Effector CD4-positive, alpha-beta T cell (primary cell): ENCODE measurements at places on chromosomes 13 and 19.

DNA sequence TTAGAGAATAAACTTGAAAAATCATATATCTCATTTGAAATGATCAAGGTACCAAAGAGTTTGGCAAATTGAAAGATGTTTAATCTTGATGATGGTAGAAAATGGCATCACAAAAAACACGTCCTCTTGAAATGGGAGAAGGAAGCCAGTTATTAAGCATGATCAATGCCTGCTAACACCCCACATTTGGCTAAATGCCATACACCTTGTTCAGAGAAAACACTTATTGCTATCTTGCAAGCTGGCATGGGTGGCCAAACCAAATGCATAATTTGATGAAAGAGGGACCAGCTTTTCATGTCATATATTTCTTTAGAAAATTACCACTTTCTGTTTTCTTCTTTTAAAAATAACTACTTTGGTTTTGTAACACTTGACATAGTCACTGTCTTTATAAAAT is 141.3 kb downstream of the ZAR1L start:
- DNase-seq, result no peak

GRCh38 chr13:81393721-81394120 is 1052.8 kb upstream of the SPRY2 start:
- DNase-seq, result no peak

DNA sequence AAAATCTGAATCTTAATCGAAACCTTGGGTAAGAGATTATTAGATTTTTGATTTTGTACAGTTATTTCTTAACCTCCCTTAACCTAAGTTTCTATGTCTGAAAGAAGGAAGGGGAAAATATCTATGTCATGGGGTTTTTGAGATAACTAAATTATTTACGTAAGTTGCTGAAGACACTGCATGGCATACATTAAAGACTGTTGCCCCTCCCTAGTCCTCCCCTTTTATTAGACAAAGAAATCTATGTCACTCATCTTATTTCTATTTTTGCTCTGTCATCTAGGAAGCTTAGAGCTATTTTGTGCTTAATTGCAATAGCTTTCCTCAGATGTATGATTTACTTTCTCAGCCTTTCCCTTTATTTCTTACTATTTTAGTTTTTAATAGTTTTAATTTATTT is 15.0 kb downstream of the COG6 start:
- DNase-seq, result no peak

DNA sequence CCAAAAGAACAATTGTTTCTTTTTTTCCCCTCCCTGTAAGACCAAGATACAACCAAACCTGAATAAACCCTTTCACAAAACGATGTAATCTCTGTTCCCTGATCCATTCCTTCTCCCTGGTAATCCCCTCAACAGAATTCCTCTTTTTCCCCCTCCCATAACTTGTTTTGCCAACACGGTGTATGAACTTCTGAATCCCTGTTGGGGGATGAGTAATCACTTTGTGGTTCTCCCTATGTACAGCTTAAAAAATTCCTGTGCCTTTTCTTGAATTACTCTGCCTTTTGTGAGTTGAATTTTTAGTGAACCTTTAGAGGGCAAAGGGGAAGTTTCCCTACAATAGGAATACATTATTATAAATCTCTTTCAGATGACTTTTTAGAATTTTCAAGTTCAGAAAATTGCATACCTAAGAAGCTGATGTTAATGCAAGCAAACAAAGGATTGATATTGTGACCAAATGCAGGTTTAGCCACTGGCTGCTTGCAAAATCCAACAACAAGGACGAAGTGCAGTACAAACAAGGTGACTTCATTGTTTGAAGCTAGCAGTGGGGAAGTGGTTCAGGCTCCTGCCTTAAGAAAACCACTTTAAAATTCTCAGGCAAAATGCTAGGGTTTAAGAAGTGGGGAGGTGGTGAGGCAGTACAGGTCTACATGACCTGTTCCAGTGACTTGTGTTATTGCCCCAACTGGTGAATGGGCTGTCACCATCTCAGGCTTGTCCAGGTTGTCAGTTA is 15.0 kb upstream of the EPSTI1 start:
- DNase-seq, result no peak

GRCh38 chr19:13189600-13189999 is 39.4 kb downstream of the IER2 start:
- no peak for DNase-seq

DNA sequence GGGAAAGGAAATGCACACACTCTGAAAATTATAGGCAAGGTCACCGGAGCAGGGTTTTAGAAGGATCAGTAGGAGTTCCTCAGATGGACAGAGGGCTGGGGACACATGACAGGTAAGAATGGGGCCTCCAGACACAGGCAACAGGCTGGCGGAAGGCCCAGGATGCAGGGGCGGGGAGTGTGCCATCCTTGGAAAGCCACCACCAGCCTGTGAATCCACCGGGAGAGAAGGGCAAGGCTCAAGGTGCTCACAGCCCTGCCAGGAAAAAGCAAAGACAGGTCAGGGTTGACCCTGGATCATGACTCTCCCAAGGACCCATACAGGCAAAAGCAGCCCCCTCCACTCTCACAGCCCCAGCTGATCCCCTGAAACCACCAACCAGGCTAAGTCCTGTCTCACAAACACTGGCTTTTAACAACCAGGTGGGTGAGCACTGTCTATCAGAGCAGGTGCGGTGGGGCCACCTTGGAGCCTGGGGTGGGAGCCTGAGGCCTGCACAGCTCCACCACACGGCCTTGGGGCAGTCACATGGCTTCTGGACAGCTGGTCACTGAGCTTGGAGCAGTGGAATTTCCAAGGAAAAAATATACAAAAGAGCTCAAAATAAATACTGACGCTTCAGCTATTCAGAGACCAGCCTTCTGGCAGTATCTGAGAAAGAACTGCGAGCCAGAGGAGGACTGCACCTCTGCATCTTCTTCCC is 35.2 kb upstream of the ISYNA1 start:
- no peak for DNase-seq

DNA sequence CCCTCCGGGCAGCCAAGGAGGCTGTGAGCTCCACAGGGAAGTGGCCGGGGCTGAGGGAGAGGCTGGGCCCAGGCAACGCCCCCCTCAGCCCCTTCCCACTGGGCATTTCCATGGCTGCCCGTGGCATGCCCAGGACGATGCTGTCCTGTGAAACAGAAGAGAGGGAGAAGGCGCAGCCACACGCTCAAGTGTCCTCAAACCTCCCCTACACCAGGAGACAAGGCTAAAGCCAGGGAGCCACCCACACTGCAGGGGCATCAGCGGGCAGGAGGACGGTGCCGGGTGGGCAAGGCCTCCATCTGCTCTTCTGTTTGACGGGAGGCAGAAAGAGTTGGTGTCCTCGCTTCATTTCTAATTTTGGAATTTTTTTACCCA is 14.2 kb upstream of the PROZ start:
- no peak for DNase-seq

DNA sequence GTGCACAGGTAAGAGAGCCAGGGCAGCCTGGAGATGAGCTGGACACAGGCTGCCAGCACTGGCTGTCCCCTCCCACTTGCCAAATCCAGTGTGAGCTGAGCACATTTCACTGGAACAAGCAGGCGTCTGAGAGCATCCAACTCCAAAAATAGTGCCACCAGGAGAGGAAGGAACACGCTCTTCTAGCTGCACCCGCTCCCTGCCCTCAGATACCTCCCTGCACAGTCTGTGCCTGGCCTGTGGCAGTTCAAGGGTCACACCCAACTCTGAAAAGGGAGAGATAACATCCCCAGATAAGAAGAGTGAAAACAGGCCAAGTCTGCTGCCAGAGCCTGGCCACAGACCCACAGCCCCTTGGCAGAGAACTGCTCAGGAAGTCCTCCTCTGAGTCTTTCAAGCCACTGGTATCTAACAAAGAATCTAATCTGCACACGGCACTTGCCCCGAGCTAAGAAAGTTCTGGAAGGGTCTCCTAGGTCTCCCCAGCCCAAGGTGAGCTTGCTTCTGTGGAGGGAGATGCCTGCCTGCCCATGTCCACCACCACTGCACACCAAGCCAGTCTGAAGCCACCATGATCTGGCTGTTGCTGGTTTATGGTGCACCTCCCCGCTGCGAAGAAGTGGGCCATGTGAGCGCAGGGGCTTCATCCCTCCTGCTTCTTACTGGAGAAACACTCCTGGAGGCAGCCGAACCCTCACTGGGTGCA is 14.7 kb downstream of the ELL start:
- DNase-seq, result no peak

- DNase-seq, result peak; percentile 69
These were observed at the start of gene GADD45GIP1 for GRCh38 chr19:12956446-12957388. GADD45GIP1 (minus strand) TSS chr19:12957223; CDS start chr19:12957212, 11 bp downstream.

DNA sequence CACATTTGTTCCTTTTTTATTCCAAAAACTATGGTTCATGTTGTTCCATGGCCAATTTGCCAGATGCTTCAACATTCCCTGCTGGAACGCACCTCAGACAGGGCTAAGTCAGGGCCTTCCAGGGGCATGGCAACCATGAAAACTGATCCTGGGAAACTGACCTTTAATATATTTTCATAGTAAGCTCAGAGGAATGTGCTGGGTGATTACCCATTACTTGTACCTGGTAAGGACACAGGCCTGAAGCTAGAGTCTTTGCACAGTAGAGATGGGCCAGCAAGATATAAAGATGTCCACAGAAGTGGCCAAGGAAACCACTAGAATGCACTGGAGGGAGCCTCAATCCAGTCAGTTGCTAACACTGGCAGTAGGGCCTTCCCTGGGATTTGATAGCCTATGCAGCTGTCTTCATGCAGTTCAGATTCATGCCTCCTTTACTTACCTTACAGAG is 353.1 kb downstream of the ENOX1 start:
- DNase-seq, result no peak

- no peak for DNase-seq
These were observed 92.8 kb upstream of the FARP1 start for GRCh38 chr13:98050041-98050466.

GRCh38 chr13:100100115-100100879 is 11.4 kb downstream of the PCCA start:
- DNase-seq, result no peak

DNA sequence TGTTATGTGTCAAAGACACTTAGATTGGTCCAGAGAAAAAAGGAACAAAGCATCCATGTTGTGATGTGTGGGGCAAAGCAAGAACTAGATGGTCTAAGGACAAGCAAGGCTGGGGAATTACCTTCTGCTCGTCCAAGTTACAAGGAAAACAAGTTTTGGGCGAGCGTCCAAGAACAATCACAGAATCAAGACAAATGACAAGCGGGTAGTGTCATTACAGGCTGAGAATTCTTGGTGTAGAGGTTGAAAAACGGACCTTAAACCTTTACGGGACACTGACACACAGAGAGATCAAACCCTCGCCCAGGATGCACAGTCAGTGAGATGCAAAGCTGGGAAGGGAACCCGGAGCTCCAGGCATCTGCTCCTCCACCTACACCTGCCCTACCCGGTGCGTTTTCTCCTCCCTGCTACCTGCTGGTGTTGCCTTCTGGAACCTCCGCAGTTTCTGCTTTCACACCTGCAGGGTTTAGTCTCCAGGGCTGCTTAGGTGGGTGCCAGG is 515 bp upstream of the ZNF324B start:
- no peak for DNase-seq

DNA sequence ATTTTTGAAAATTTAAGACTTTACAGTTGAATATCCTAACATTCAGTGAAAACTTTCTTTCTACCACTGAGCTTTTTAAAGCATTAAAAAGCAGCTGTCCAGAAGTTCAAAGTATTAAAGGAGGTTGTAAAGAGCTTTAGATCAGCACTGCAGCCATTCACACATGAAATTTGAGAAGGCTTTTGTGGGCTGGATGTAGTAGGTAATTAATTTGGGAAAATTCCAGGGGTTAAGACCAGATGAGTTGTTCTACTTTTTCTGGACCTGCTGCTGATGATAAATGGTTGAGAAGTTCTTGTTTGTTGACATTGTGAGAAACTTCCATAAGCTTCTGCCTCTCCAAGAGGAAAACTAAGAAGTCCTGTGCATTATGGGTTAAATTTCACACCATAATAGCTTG is 1779.6 kb upstream of the PRR20A start:
- DNase-seq, result no peak

- no peak for DNase-seq
These were observed 2.2 kb downstream of the DMPK start for GRCh38 chr19:45780146-45780447.

- no peak for DNase-seq
These were observed 24.1 kb upstream of the AKAP11 start for GRCh38 chr13:42247883-42248282.

DNA sequence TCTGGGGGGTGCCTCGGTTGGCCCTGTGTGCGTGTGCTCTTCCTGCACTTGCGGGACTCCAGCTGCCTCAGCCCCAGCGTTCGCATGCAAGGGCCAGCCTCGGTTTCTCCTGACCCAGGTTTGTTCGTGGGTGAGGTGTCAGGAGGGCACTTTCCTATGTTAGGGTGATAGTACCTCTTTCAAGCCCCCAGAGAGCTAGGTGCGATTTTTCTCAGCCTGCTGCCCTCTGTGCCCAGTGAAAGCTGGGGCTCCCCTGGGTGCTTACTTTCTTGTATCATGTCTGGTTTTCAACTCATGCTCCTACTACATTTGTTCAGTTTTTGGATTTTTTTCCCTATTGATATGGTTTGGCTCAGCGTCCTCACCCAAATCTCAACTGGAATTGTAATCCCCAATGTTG is 289.2 kb downstream of the TEX29 start:
- no peak for DNase-seq

- DNase-seq, result no peak
These were observed 80.5 kb downstream of the MBNL2 start for GRCh38 chr13:97302611-97303010.

- DNase-seq, result no peak
These were observed 94.0 kb upstream of the PEG3 start for GRCh38 chr19:56934438-56935090.

DNA sequence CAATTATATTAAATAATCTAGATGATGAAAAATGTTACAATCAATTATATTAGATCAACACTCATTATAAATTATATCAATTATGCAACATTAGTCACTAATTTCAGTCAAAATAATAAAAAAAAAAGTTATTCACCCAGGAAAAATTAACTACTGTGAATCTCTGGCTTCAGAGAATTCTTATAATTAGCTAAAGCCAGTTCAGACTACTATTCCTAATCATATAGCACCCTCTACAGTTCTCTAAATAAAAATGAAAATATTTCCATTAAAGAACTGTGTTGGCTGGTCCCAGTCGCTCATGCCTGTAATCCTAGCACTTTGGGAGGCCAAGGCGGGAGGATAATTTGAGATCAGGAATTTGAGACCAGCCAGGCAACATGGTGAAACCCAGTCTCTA is 33.0 kb downstream of the XPO4 start:
- no peak for DNase-seq

GRCh38 chr13:41457589-41458186 is 338 bp downstream of the RGCC start:
- peak; percentile 32 for DNase-seq

- no peak for DNase-seq
These were observed 546.7 kb downstream of the SLITRK5 start for GRCh38 chr13:88217883-88218282.

- no peak for DNase-seq
These were observed 289.8 kb downstream of the MTUS2 start for GRCh38 chr13:29109987-29110386.
